ENCODE measurements at places on chromosomes 7 and 10.

DNA sequence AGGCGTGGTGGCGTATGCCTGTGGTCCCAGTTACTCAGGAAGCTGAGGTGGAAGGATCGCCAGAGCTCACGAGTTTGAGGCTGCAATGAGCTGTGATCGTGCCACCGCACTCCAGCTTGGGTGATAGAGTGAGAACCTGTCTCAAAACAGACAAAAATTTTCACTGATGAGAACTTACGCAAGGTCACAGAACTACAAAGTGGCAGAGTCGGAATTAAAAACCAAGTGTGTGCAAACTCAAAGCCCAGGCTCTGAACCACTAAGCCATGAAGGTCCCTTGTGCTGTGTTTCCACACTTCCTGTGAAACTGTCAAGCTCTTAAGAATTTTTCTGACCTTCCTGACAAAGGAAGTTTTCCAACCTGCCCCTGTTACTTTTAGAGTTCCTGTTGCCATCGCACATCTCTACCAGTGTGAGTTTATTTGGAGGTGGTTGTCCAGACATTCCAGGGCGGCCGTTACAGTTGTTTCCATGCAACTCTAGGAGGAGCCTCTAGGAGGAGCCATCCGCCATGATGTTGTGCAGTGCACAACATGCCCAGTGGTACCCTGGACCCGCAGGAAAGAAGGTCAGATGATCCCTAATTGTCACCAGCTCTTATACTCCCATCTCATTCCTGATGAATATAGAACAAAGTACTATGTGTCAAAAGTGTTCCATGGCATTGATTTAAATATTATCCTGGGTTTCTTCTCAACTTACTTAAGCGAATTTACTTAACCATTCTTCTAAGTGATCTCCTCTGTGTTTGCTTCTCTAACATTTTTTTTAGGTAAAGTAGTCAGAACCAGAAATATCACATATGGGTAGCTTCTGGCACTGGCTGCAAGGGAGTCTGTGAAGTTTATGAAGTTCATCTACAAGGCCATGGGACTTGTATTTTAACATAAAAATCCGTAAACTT, 49.0 kb upstream of the LYZL1 start:
- no peak for DNase-seq

DNA sequence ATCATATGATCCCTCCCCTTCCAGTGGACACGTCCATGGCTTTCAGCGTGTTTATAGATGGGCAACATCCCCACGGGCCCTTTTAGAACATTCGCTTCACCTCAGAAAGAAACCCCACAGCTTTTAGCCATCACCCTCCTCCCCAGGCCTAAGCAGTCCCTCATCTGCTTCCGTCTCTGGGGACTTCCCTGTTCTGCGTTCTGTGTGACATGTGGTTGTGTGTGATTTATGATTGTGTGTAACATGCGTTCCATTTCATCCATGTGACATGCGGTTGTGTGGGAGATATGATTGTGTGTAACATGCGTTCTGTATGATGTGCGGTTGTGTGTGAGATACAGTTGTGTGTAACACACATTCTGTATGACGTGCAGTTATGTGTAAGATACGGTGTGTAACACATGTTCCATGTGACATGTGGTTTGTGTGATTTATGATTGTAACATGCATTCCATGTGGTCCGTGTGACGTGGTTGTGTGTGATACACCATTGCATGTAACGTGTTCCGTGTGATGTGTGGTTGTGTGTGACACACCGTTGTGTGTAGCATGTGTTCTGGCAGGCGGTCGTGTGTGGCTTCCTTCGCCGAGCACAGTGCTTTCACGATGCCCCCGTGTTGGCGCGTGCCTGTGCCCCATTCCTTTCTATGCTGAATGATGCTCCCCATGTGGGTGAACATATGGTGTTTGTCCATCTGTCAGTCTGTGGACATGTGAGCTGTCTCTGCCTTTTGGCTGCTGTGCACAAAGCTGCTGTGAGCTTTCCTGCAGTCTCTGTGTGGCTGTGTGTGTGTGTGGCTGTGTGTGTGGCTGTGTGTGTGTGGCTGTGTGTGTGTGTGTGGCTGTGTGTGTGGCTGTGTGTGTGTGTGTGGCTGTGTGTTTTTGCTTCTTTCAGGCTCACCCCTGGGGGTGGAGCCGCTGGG, 26.2 kb downstream of the PWWP2B start:
- no peak for DNase-seq

DNA sequence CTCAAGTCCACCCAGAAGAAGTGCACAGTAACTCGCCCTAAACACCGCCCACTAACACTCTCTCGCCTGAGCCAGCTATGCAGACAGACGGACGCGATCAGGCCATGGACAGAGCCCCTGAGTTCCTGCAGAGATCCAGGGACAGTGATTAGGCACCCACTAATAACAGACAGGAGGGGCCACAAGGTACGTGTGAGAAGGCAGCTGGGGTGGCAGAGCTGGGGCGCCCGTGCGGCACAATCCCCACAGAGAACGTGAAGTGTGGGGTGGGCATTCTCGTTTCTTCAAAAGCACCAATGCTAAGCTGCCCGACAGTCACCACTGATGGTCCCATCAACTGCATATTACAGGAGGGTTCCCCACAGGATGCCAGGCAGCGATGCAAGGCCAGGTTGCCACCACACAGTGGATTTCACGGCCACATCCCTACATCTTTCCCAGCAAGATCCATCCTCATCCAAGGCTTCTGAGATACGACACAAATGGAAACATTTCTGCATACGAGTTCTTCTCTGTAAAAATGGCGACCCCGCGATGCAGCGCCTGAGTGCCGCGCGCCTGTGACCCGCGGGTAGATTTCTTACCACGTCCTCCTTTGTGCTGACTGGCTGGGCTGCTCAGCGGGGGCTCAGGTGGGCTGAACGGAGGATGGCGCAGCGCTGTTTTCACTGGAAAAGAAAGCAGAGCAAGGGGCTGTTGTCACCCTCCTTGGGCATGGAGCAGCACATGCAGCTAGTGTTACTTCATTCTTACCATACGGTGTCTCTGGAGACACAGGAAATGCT, 237.5 kb downstream of the TNS3 start:
- DNase-seq: no peak

DNA sequence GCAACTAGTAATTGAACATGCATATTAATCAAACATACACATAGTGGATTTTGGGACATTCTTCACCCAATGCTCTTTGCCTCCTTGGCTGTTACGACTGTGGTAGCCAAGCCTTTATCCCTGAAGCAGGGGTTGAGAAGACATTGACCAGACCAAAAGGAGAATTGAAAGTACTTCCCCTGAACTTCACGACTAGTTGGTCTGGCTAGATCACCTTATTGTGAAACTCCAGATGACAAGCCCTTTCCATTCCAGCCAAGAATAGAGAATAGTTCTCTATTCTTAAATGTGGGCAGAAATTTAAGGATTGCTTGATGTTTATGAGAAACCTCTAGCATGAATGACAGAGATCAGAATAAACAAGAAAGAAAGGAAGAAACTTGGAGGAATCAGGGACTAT, 97.0 kb downstream of the LRMDA start:
- DNase-seq: no peak

GRCh38 chr10:70564901-70565351, 37.6 kb downstream of the PRF1 start:
- DNase-seq: no peak

- DNase-seq: peak; percentile 80
Measured at GRCh38 chr7:23713285-23714149, 3.5 kb downstream of the STK31 start.

- DNase-seq: peak; percentile 58
Measured at GRCh38 chr10:99329304-99329553, at the start of gene CNNM1. Gene CNNM1 (plus strand): TSS chr10:99329356. CDS start chr10:99329388, 32 bp downstream.

DNA sequence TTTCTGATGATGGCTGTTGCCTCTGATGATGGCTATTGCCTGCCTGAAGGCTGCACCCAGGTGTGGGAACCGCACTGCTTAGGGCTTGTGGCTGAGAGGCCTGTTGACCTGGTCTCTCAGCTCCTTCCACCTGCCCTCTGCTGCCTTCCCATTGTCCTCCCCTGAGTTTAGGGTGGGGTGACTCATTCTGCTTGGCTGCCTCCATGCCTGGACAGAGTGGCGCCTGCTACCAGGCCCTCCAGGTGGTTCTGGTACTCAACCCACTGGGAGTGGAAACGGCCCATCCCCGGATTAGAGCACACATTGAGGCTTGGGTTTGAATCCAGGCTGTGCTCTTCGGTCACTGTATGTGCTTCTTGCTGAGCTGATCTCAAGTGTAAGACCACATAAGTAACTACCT, 120.6 kb downstream of the SEM1 start:
- DNase-seq: no peak

- no peak for DNase-seq
Measured at GRCh38 chr7:27154369-27154768, 2.0 kb upstream of the HOXA3 start.

DNA sequence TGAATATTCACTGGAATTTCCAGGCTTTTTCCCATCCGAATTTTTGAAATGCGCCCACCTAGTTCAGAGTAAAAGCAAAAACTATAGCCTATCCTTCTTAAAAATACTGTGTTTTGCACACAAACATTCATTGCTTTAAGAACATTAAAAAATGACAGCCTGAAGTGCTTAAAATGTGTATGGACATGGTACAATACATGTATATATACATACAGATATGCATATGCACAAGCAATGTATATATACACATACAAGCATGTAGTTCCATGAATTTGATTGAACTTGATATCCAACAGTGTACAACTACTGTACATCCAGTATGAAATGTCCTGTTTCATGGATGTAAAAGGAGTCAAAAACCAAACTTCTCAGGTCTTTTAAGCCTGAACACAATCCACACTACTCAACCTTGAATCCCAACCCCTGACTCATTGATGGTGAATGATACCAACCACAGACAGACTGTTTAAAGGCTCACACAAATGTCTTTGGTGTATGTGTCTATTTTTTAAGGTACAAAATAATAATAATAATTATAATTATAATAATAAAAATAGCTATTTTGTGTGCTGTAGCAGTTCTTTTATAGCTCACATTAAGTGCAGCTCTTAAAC, 14.8 kb downstream of the INHBA start:
- DNase-seq: no peak

DNA sequence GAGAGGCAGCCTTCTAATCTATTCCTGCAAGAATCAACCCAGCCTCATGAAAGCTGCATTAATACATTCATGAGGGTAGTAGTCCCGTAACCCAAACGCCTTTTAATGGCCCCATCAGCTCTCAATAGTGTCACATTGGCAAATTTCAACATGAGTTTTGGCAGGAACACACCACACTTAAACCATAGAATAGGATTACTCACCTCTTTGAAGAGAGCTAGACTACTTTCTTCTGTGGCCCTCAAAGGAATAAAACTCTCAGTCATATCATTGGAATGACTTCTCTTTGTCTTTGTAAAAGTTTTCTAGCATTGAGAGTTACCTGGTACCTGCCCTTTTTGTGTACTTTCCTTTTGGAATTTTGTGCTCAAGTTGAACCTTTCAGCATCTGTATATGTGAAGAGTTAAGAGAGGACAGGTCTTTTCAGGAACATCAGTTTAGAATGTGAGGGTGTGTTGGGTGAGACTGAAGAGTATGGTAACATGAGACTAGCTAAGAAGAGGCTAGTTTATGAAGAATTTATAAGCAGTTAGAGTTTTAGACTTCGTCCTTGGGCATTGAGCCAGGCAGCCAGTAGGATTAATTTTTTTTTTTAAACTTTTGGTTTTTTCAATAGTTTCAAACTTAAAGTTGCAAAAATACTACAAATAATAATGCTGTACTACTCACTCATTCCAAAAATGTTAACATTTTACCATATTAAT, 92.6 kb downstream of the MLLT10 start:
- DNase-seq: peak; percentile 11

DNA sequence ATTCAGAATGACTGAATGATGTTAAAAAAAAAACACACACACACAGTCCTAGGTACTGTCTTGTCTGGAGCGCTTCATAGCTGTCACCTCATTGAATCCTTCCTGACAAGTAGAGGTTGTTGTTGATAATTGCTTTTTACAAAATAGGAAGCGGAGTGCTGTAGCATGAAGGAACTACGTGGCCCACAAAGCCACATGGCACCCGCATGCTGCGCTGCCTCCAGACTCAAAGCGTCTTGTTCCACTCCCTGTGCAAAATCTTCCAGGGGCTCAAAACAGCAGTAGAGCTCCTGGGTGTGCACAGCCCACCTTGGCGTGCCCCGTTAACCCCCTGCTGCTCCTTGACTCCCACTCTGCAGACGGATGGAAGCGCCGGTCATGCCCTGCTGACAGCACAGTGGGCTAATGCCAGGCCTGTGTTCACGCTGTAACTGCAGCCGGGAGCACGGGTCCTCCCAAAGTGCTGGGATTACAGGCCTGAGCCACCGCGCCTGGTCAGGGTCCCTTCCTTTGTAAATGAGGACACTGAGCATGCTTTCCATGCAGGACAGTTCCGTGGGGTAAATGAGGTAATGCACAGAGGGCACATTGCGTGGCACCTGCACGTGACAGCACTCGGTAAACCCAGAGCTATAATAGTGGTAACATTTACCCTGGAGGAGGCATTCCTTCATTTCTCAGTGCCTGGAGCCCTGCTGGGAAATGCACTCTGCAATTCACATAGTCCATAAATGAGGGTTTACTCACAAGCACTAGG, 91.1 kb upstream of the GNA12 start:
- no peak for DNase-seq

GRCh38 chr7:952548-953441, 1.7 kb downstream of the ADAP1 start:
- DNase-seq: no peak

DNA sequence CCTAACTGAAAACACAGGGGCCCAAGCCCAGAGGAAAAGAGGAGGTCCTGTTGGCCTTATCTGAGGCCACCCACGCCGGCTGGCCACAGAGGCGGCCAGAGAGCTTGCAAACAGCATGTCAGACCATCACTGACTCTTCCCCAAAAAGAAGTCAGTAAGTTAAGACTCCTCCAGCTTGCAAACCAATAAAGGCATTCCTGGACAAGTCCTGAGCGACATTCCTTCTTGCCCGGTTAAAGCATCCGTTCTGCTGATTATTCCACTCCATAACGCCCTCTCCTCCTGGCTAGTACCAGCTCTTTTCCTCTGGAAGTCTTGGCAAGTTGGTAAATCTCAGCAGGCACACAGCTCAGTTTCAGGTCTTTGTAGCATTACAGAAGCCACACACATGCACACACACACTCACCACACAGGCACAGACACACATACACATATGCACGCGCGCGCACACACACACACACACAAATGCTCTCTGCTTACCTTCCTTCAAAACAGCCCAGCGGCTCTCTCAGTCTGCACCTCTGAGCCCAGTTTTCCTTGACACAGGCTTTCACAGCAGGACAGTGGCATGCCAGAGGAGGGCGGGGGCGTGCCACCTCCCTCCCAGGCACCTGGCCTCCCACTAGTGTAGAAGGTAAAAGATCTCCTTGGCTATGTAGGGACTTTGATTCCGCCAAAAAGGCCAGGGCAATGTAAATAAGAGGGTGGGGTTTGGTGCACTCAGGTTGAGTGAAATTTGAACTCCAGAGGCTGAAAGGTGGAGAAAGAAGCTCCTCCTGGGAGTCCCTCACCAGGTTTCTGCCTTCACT, 201.4 kb downstream of the TNS3 start:
- peak; percentile 15 for DNase-seq

GRCh38 chr10:36761121-36761520, 364.3 kb upstream of the ANKRD30A start:
- no peak for DNase-seq

All from adipocyte (in vitro differentiated cells).